ENCODE measurements at places on chromosomes 11 and 22.

DNA sequence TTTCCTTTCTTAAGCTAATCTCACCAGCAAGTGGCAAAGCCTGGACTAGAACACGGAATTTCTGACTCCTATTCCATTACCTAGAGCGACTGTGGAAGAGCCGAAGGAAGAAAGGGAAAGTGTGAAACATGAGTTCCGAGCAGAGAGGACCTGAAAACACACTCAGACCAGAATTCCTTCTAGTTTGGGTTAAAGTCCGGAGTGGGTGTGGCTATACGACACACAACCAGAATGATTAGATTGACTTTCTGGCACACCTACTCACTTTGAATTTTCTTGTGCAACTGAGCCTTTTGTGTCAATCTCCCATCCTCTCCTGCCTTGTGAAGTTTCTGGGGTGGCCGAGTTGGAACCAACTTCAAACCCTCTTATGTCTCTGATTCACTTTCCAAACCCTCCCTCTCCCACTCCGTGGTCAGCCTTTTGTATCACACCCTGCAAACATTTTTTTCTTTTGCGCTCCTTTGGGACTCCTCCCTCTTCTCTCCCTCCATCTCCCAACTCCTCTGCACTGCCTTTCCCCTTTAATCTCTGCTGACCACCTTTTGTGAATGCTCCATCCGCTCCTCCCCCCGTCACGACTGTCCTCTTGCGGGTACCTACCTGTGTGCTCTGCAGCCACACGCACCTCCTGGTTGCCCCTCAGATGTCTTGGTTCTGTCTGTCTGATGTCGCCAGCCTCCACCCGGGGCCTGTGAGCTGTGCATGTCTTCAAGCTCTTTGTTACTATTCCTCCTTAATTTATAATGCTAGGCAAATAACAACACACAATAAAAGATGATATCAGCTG is 86.3 kb upstream of the BLID start:
- DNase-seq: no peak

DNA sequence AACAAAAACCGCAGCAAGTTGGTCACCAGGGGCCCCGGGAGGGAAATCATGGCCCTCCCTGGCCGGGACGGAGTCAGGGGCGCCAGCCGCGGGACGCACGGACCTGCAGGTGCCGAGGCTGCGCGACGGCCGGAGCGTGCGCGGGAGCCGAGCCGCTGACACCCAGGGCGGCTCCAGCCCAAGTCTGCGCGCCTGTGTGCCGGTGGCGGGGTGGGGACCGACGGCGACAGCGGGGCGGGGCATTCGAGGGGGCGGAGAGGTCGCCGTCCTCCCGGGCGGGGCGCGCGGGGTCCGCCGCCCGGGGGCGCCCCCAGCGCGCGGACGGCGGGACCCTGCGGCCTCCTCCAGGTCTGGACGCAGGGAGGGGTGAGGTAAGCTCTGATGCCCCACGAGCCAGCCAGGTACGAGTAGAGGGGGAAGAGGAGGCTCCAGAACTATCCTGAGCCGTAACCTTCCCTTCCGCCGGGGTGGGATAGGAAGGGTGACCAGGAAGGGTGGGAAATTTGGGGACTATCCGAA is at the start of gene ESAM:
TSS of gene ESAM (minus strand) at position 186 of the 519 bp plus-strand sequence. CDS start at position 50, 136 bp downstream.
- peak; percentile 72 for DNase-seq

- DNase-seq: no peak
These were observed 19.4 kb upstream of the TSKU start for GRCh38 chr11:76763573-76764346.

- no peak for DNase-seq
These were observed 13.8 kb downstream of the USP2 start for GRCh38 chr11:119367661-119368120.

- DNase-seq: no peak
These were observed 553 bp upstream of the USP47 start for GRCh38 chr11:11841116-11841722.

DNA sequence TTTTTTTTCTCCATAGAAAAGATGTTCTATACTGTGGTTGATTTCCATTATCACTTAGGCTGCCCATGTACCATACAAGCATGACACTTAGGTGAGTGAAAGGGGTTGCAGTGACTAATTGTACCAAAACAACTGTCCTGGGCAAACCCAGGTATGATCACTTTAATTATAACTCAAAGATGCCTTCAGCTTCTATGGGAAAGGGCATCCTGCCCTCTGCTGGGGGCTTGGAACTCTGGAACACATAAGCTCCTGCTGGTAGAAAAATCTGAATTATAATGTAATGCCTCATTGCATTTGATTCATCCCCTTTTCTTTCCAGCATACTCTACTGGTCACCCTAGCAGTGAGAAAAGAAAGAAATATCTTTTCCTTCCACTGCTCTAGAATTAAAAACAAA is 206.3 kb downstream of the DDX10 start:
- DNase-seq: peak; percentile 14

GRCh38 chr11:130631119-130631518 is 182.7 kb downstream of the ADAMTS15 start:
- no peak for DNase-seq

DNA sequence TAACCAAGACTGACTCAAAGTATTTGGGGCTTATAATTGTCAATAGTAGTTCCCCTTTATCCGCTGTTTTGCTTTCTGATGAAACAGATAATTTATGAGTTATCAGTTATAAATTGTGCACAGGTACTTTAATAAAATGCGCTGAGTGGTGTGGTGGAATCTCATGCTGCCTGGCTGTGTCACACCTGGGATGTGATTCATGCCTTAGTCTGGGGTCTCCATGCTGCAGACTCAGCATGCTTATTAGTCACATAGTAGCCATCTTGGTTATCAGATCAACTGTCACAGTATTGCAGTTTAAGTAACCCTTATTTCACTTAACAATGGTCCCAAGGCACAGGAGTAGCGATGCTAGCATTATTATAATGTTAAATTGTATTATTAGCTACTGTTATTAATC is 995.2 kb downstream of the NTM start:
- DNase-seq: no peak

DNA sequence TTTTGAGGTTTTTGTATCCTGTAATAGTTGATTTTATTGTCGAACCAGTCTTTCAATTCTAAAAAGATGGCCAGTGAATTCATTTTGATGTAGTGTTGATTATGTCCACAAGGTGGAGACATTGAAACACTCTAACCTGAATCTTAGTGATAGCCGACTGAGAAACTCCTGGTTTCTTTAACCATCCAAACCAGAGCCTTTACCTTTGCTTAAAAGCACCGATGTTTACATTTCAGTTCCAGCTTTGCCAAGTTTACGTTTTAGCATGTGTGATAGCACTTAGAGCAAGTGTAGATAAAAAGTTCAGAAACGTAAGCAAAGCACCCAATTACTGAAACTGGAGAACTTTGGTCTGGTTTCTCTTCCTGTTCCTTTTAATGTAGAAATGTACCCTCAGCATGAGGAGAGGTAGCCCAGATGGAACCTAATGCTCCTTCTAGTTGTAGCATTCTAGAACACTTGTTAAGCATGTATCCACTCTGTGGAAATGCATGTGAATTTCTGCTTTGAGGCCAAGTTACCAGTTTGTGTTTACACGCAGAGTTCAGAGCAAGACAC is 208.6 kb downstream of the DBX1 start:
- DNase-seq: no peak

GRCh38 chr22:16915701-16916100 is 90.5 kb upstream of the XKR3 start:
- DNase-seq: no peak

DNA sequence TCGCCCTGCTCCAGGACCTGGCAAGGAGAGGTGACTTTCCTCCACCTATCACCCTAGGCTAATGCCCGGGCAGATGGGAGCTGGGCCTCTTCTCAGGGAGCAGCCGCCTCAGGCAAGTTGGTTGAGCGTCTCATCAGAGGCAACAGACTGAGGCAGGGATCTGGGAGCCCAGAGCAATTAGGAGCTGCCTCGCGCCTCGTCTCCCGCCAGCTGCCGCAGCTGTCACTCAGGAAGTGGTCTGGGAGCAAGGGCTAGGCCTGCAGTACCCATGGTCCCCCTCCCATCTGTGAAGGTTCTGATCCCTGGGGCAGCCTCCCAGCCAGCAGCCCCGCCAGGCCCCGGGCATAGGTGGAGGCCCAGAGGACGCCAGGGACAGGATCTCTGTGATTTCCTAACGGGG is 4.6 kb upstream of the CABP7 start:
- DNase-seq: no peak

DNA sequence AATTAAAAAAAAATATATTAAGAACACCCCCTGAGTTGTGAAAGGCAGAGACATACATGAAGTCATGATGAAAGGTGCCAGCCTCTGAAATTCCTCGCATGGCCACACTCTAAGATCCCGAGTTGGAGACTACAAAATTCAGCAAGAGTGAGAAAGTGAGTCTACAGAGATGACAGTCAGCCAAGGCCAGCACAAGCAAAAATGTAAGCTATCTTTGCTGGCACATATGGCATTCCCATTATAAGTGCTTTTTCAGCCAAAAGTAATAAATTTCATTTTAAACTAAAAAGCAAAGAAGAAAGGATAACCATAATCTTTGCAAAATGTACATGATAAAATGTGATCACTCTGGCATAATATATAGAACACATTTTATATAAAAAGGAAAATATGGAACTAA is 40.6 kb downstream of the FANCF start:
- DNase-seq: no peak

- no peak for DNase-seq
These were observed 3901.6 kb upstream of the OR11H1 start for GRCh38 chr22:11626422-11626773.

DNA sequence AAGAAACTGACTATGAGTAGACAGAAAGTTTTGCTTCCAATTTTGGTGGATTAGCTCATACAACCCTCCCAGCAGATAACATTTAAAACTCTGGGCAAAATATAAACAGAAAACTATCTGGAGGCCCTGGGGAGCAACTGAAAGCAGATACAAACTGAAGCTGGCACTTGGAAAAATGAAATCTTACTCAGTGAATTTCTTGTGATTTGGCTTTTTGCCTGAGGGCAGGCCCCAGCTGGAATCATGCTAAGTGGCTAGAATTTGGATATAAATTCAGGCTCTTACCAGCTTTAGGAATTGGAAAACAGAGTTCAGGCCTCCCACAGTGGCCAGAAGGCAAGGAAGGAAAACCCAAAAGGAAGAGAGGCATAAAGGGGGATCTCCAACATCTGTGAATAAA is 85.8 kb downstream of the EFCAB6 start:
- no peak for DNase-seq

- DNase-seq: no peak
These were observed 11.5 kb upstream of the MYOD1 start for GRCh38 chr11:17707830-17708229.

DNA sequence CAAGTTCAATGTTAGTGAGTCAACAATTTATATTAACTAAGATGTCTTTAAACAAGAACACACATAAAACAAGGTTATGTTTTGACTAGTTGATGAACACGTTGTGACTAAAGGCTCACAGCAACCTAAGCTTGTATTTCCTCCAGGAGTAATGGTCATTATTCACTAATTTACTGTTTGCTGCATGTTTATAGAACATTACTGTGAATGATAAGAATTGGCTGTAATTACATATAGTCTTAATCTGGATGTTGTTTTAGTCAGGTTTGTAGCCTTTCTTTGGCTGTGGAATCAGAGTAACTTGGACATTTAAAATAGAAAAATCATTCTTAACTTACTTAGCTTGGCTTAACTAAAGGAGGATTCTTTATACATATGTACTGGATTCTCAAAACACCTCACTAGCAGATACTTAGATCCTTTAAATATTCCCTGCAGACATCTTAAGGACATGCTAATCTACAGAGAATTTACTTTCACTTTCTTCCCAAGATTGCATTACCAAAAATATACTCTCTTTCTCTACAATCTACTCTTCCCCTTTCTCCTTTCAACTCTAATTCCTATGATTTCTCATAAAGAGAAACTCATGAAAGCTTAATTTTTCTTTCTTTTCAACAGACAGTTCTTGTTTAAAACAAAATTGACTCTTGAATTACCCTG is 319.7 kb upstream of the CTSC start:
- DNase-seq: no peak

DNA sequence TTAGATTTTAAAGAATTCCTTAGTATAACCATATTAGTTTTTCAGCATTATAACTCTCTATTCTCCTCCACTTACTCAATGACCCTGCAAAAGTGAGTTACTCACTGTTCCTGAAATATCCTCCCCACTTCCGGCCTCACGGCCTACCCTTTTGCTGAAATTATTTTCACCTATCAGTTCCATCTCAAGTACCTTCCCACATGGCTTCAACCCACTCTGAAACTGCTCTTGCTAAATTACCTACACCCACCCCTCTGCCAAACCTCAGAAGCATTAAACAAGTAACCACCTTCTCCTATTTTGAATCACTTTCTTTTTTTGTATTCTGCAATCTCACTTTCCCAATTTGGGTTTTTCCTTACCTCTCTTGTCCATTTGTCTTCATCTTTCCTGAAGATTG is 37.7 kb downstream of the OR5P2 start:
- DNase-seq: no peak

DNA sequence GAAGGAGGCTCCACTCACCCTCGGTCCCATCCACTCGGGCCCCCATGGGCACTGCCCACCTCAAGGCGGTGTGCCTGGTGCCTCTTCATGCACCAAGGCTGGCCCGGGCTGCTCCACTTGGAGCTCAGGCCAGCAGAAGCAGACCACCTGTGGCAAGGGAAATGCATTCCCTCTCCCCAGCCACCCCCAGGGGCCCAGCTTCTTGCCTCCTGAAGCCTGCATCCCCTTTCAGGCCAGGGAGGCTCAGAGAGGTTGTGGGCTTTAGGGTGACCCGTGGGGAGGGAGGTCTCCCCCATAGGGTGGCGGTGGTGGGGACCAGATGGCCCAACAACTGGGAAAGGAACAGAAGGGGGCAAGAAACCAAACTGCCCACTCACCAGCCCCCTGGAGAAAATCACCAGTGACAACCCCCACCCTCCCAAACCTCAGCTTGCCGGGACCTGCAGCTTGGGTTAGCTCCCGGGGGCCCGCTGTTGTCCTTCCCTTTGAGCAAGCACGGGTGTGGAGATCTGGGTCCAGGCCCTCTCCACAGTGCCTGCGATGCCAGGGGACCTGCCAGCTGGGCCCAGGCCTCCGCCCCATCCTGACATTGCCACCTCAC is 8.4 kb downstream of the CBX6 start:
- no peak for DNase-seq

DNA sequence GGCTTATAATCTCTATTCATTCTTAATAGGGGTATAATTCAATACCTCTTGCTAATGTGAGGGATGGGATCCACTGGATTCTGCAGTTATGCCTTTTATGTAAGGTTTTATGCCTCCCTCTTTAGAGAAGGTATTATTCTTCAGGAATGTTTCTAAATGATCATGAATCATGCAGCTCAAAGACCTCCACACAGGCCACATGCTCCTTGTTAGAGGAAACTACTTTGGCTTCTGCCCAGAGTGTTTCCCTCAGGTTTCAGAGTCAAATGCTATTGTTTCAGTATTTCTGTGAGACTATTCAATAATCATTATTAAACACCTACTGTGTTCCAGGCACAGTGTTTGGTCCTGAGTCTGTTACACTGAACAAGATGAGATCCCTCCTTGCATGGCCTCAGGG is 115.9 kb downstream of the RAB38 start:
- no peak for DNase-seq

- no peak for DNase-seq
These were observed 15.2 kb downstream of the DDX17 start for GRCh38 chr22:38490915-38491314.

- no peak for DNase-seq
These were observed 90.3 kb upstream of the THY1 start for GRCh38 chr11:119513131-119513805.

- no peak for DNase-seq
These were observed 5.2 kb downstream of the TSPAN32 start for GRCh38 chr11:2306877-2307500.

Measured in CD4-positive, alpha-beta T cell treated with Interleukin-4 for 1 hour (primary cell).